ENCODE measurements at places on chromosomes 4 and X. TPM values are rescaled to one million over a fixed set of nuclear protein-coding genes. Genes with fewer than 3 reads are reported as not detected.

DNA sequence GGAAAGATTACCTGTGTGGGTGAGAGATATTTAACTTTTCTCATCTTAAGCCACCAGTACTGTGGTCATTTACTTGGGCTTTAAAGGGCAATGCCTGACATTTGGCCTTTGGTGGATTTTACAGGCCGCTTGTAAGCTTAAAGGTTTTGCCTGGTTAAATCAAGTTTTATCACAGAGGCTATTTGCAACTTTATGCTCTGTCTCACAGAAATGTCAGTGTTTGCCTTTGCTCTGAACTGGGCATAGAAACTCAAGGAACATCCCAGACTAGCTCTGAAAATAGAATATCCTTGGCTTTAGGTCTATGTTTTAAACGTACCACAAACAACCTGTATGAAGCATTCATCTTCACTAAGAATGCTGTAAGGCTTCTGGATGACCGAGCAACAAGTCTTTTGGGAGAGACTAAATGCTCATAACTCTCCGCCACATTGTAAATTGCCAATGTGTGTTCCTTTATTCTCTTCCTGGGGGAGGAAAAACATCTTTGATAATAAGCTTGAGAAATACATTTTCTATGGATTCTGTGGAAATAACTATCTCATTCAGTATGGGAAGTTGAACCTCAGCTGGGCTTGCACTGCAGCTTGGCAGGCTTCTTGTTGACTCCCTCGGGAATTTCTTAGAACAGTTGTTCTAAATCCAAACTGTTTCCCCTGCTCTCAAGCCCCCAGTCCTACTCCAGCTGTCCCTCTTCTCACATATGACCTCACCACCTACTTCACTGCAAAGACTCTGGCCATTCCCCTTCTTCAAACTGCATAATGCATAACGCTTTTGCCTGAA is 105.8 kb upstream of the WDR44 start:
- H3K36me3 ChIP-seq: no peaks in the 10 kb centered on the region
- no peak overlapping the region for H3K4me3 ChIP-seq
- peak; percentile 30 for DNase-seq
- H3K27ac ChIP-seq: no peak overlapping the region

DNA sequence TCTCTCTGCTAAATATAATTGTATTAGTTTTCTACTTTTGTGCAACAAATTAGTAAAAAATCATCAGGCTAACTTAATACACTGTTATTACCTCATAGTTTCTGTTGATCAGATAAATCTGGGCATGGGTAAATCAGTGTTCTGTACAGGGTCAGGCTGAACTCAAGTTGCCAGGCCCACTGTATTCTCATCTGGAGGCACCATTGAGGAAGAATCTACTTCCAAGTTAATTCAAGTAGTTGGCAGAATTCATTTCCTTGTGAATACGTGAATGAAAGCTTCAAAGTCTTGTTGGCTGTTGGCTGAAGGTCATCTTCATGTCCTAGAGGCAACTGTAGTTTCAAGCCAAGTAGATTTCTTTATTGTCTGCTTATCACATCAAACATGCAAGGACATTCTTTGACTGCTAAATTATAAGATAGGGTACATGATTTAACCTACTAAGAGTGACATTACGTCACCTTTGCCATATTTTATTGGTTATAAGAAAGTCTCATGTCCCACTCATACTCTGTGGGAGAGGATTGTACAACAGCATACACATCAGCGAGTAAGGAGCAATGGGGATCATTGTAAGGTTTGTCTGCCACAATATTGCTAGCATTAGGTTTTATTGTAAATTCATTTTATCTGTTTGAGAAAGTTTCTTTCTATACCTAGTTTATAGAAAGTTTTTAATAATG is 1219.0 kb downstream of the ARAP2 start:
- DNase-seq: no peak
- H3K4me3 ChIP-seq: no peak overlapping the region
- no peaks in the 10 kb centered on the region for H3K27me3 ChIP-seq
- no peak overlapping the region for H3K27ac ChIP-seq
- H3K4me1 ChIP-seq: no peaks in the 10 kb centered on the region

DNA sequence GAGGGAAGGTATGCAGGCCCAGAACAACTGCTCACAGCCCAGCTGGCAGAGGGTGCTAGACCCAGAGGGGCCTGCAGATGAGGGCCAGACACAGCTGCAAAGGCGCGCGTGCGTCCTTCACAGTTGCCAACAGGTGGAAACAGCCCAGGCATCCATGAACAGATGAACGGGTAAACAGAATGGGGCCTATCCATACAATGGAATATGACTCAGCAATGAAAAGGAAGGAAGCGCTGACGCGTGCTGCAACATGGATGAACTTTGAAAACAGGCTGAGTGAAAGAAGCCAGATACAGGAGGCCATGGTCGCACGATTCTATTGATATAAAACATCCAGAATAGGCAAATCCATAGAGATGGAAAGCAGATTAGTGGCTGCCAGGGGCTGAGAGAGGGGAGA is 83.1 kb upstream of the DDX3X start:
- no peak overlapping the region for H3K4me3 ChIP-seq
- no peak for DNase-seq
- H3K27me3 ChIP-seq: no peaks in the 10 kb centered on the region

DNA sequence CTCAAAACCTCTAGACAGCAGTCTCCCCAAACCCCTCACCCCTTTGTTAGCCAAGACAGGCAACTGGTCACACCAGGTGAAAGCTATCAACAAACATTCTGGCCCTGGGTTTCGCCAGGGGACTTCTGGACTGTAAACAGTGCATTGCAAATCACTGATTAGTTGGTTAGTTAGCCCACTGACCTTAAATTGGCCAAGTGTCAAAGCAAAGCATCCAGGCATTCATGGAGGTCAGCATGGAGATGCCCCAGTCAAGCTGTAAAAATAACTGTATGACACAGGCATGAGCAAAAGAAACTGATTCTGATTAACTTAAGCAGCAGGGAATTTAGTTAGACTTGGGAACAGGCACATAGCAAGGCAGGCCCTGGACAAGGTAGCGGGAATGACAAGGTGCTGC is 156.0 kb upstream of the TTC29 start:
- no peak overlapping the region for H3K4me3 ChIP-seq
- peaks cover 12% of the 10 kb centered on the region for H3K4me1 ChIP-seq
- H3K27me3 ChIP-seq: no peaks in the 10 kb centered on the region
- no peaks in the 10 kb centered on the region for H3K36me3 ChIP-seq
- no peak for DNase-seq
- H3K27ac ChIP-seq: no peak overlapping the region

Gene PTPN13
- total RNA-seq: 4.9 TPM

Gene RIBC1
- 0.64 TPM for total RNA-seq

- H3K27me3 ChIP-seq: no peaks in the 10 kb centered on the region
- no peaks in the 10 kb centered on the region for H3K4me1 ChIP-seq
- H3K36me3 ChIP-seq: no peaks in the 10 kb centered on the region
These were observed 713.8 kb downstream of the RAB28 start for GRCh38 chr4:12770351-12770750.

Gene SCRG1
- total RNA-seq: 0.30 TPM

Gene STARD8
- total RNA-seq: 5.6 TPM

DNA sequence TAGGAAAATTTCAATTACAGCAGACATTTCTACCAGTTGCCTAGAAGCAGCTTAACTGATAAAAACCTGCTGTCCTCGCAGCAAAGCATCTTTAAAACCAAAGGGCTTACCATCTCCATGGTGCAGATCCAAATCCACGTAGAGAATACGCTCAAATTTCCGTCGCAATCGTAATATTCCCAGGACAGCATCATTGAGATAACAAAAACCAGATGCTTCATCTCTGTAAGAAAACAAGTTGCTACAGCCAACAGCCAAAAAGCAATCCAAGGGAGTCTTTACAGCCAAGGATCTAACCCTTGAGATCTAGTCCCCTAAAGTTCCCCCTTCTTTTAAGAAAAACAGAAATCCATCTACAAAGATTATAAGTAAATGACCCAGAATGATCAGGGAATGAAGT is 77.6 kb downstream of the HDAC8 start:
- DNase-seq: no peak
- H3K4me1 ChIP-seq: no peaks in the 10 kb centered on the region
- no peaks in the 10 kb centered on the region for H3K36me3 ChIP-seq
- peaks cover 5% of the 10 kb centered on the region for H3K27me3 ChIP-seq

Gene ZBTB49
- total RNA-seq: 2.9 TPM

GRCh38 chrX:131235768-131236545 is 53.1 kb downstream of the IGSF1 start:
- H3K4me3 ChIP-seq: no peak overlapping the region
- DNase-seq: no peak
- no peaks in the 10 kb centered on the region for H3K4me1 ChIP-seq
- no peaks in the 10 kb centered on the region for H3K36me3 ChIP-seq
- no peaks in the 10 kb centered on the region for H3K27me3 ChIP-seq
- no peak overlapping the region for H3K27ac ChIP-seq

GRCh38 chr4:141464366-141464765 is 172.0 kb upstream of the IL15 start:
- H3K4me1 ChIP-seq: no peaks in the 10 kb centered on the region
- no peak overlapping the region for H3K27ac ChIP-seq
- no peaks in the 10 kb centered on the region for H3K27me3 ChIP-seq
- no peaks in the 10 kb centered on the region for H3K36me3 ChIP-seq
- DNase-seq: no peak
- no peak overlapping the region for H3K4me3 ChIP-seq

Gene TMEM271
- total RNA-seq: not detected

DNA sequence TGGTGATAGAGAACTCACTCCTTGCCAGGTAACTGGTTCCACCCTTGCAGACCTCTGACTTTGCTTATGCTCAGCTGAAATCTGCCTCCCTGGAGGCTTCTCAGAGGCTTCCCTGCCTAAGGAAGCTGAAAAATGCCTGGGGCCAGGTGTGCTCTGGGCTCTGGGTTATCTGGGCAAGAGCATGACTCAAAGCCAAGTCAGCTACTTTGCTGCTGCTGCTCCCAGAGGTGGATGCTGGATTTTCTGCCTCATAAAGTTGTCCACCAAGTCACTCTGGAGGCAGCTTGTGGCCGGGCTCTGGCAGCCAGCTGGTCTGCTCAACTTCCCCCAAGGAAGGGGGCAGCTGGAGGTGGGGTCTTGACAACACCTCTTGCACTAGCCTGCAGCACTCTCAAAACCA is 132.7 kb downstream of the PJA1 start:
- peaks cover 10% of the 10 kb centered on the region for H3K4me1 ChIP-seq
- no peaks in the 10 kb centered on the region for H3K36me3 ChIP-seq
- H3K27ac ChIP-seq: no peak overlapping the region
- H3K4me3 ChIP-seq: no peak overlapping the region
- no peak for DNase-seq

DNA sequence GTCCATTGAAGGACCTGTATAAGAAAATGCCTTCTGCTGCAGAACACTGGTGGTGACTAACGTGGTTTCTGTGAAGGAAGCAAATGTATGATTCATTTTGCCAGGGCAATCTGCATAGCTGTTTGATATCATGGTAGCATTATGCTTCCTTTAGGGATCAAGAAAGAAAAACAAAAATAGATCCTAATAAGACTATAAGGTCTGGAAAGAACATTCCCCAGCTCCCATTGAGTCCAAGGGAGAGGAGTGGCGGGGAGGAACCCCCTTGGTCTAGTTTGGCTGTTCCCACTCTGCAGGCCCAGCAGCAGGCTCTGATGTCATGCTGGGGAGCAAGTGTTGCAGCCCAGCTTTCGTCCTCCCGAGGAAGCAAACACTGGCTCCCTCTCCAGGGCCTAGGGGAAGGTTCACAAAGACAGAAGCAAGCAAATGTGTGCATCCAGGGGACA is 154.5 kb upstream of the GALNT7 start:
- no peaks in the 10 kb centered on the region for H3K4me1 ChIP-seq
- H3K27ac ChIP-seq: no peak overlapping the region
- no peaks in the 10 kb centered on the region for H3K27me3 ChIP-seq

DNA sequence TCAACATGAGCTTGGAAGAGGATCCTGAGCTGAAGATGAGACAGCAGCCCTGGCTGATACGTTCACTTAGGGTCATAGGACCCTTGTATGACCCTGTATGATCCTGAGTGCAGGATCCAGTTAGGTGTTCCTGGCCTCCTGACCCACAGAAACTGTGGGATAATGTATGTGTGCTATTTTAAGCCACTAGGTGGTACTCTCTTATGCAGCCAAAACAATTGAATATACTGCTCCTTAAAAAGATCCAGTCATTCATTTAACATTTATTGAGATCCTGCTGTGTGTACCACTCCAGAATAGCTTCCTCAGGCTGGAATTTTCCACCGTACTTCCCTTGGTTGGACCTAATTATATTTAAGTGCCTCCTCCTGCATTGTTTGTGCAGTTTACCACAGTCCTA is 167.1 kb downstream of the AMELX start:
- H3K27ac ChIP-seq: no peak overlapping the region
- H3K4me1 ChIP-seq: no peaks in the 10 kb centered on the region
- DNase-seq: no peak

DNA sequence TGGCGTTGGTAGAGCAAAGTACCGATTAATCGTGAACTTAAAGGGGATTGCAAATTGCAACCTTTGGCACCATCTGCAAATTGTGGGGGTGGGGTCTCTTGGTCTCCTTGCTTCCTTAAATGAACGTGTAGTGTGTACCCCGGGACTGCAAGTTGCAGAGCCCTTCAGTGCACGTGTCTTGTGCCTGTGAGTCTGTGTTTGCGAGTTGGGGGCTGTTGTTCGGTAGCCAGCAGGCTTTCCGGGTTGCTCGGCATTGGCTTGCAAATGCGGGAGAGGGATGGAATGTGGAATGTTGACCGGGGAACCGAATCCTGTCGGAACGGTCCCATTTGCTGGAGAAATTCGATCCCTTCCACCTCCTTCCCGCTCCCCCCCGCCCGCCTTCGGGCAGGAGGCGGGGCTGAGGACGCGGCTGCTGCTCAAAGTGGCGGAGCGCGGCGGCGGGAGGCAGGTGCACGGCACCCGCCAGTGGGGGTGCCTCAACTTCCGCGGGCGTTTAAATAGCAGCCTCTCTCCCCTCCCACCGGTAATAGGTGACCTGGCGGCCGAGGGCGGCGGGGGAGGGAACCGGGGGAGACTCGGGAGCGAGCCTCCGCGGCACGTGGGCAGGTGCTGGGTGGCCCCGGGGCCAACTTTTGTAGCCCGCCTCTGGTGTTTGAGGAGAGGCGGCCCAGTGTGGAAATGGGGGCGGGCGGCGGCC is 1.5 kb downstream of the JADE1 start:
- peak overlapping the region; percentile 93 for H3K4me3 ChIP-seq
- peak; percentile 78 for DNase-seq
- H3K4me1 ChIP-seq: peaks cover 21% of the 10 kb centered on the region
- H3K36me3 ChIP-seq: no peaks in the 10 kb centered on the region
- no peaks in the 10 kb centered on the region for H3K27me3 ChIP-seq

Gene CXCL11
- not detected for total RNA-seq

DNA sequence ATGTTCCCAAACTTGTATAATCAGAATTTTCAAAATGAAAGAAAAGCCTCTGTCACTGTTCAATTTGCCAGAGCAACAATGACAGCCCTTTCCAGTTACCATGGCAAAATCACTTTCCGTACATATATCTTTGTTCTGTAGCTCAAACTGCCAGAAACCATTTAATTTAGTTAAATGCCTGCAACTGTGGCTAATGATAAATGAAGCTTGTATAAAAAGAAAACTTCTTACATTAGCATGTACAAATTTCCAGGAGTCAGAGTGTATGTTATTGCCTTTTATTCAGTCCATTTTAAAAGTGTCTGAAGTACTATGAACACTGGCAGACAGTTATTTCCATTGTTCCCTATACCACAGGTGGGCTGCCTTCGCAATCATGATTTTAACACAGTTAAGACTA is 30.3 kb downstream of the ARAP2 start:
- DNase-seq: no peak
- H3K4me3 ChIP-seq: no peak overlapping the region
- no peaks in the 10 kb centered on the region for H3K27me3 ChIP-seq
- H3K4me1 ChIP-seq: no peaks in the 10 kb centered on the region
- H3K27ac ChIP-seq: no peak overlapping the region

Data from heart left ventricle (tissue), 16 donors.